A549 treated with dexamethasone at 1 μM for 4 hours (cell line): ENCODE measurements at places on chromosomes 12 and 14. TPM values are rescaled to one million over a fixed set of nuclear protein-coding genes. Genes with fewer than 3 reads are reported as not detected.

The ARHGAP9 gene
- 0.33 to 0.72 TPM (median 0.43 TPM) in 5 replicates for total RNA-seq

The PACS2 gene
- total RNA-seq, result 17.9 to 31.2 TPM (median 26.3 TPM) in 5 replicates

The EFS gene
- total RNA-seq, result not detected in 5 replicates

The GPRC5D gene
- not detected in 5 replicates for total RNA-seq

The PRR4 gene
- total RNA-seq, result 1.1 to 3.9 TPM (median 3.0 TPM) in 5 replicates

The ENDOU gene
- total RNA-seq, result 0.07 to 0.09 TPM in 2 of 5 replicates, not detected in the others

The PAN2 gene
- 11.3 to 14.3 TPM (median 14.2 TPM) in 5 replicates for total RNA-seq

The NFATC4 gene
- 0.09 to 0.28 TPM (median 0.15 TPM) in 5 replicates for total RNA-seq

The C12orf60 gene
- total RNA-seq, result 1.3 to 2.1 TPM (median 1.5 TPM) in 5 replicates

The GABARAPL1 gene
- total RNA-seq, result 31.0 to 48.5 TPM (median 38.3 TPM) in 5 replicates

The AMN gene
- total RNA-seq, result 0.27 to 0.45 TPM (median 0.32 TPM) in 5 replicates

The MUCL1 gene
- not detected in 5 replicates for total RNA-seq

The POTEM gene
- not detected in 5 replicates for total RNA-seq

The VRTN gene
- 0.08 TPM in 1 of 5 replicates, not detected in the others for total RNA-seq

The SLC25A29 gene
- total RNA-seq, result 7.1 to 10.2 TPM (median 8.6 TPM) in 5 replicates

The DAO gene
- not detected in 5 replicates for total RNA-seq
